ENCODE measurements at places on chromosomes 1 and 21. TPM values are rescaled to one million over a fixed set of nuclear protein-coding genes. Genes with fewer than 3 reads are reported as not detected.

Gene ATP5PO
- 218 TPM for total RNA-seq

Gene ADORA3
- total RNA-seq, result 0.13 TPM

DNA sequence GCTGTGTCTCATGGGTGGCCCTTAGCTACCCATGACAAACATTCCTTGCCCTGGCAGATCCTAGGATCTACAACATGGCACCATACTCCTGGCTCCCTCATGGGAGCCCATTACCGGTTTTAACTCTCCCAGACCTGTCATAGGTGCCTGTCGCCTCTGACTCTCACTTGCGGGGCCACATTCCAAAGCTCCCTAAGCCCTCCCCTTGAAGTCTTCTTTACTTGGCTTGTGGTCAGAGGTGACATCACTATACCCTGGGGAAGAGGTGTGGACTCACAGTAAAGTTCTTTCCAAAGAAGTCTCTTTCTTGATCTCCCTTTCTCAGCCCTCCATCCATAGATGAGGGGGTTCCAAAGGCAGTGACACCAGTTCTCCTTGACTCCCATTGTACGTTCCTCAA, 5.4 kb upstream of the SLAMF9 start:
- DNase-seq, result no peak

DNA sequence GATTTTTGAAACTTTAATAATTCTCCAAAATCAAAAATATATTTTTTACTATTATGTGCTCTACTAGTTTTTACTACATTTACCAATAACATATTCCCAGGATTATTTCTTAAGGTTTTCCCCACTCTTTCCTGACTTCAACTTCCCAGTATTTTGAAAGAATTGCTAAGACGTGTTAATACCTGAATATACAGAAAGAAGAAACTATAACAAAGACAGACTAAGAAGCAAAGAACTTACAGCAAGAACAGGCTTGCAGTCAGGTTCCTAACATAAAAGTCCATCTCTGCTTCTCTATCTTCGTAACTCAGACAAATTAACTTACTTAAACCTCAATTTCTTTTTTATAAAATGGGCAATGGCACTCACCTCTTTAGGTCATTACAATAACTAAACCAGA, 63.2 kb downstream of the SRSF11 start:
- DNase-seq, result no peak

- DNase-seq, result no peak
These were observed 207.3 kb upstream of the CSF3R start for GRCh38 chr1:36689992-36690391.
